H9 (cell line): ENCODE measurements at places on chromosomes 4 and X.

DNA sequence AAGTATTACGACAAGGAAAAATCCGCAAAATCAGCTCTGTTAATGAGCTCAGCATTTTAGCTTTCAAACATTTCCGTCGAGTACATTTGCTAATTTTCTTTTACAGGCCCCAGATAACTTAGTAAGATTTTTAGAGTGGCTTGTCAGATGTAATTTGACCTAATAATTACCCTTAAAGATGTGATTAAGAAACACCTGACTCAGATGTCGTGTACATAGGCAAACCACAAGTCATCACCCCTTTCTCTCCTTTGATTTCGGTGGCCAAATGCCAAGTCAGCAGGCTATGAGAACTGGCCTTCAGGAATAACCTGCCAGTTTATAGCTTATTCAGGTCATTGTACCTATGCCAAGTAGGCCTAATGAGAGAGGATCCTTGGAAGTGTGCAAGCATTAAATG lies 369.6 kb downstream of the PCDH7 start:
- no peak for DNase-seq

- DNase-seq: no peak
Observed at GRCh38 chrX:119015407-119016237, 41.2 kb downstream of the LONRF3 start.

DNA sequence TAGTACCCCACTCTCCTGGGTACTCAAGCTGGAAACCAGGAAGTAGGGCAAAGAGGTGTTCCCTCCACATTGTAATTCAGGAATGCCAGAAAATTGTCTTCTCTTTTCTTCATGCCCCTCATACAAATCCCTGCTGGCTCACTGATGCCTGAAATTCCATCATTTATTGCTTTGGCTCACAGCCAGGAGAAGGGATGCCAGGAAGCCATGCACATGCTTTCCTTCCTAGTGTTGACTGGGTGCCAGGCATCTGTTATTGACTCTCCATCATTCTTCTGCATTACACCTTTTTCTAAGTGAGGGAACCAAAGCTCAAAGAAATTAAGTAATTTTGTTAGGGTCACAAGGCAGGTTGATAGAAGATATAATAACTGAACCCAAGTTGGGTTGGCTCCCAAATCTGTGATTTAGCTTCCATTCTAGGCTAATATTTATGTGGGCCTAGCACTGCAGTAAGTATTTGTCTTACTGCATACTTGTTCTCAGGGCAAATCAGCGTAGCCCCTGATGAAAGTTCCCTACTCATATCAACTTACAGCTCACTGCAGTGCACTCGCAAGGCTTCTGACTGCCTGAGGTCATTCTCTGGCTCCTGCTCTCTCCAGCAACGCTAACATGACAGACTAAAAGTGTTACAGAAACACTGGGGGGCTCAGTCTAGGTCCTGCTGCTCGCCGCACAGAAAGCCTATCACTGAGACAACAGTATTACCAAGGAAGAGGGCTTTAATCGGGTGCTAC lies 89.0 kb downstream of the TRAPPC11 start:
- no peak for DNase-seq

DNA sequence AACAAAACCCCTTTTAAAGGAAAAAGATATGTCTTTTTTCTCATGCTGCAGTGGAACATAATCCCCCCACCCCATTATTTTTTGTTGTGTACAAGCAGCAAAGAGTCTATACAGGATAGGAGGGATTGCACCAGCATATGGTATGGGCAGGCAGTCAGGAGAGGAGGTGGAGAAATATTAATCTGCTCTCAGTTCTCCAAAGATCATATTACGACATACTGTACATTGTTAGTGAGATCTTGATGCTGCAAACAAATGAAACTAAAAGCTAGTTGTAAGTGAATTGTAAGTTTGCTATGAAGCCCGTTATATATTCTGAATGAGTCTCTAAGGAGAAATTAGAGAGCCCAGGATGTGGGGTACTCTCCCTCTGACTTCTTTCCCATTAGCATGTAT lies 75.3 kb downstream of the RAPGEF2 start:
- DNase-seq: no peak

DNA sequence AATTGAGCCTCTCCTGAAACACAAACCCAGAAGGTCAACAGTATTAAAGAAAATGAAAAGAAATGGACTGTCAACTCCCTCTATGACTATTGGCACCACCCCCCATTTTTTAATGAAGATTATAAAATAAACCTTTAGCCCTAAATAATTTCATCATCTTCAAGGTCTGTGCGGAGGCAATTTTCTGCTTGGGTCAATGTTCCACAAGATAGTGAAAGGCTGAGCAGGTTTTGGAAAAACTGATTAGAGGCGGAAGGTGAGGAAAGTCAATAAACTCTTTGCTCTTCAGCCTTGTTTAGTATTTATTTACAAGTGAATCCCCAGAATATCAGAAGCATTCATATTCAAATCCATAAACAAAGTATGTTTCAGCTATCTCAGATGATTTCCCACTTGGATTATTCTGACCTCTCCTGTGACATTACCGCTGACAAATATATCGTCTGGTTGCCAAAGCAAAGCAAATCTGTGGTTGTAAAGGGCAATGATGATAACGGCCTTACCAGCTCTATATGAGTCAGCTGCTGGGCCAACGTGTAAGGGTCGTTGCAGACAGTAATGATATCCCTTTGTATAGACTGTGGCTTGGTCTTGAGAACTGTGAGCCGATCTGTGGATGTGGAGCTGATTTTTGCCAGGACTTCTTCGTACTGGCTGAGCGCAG lies 24.0 kb downstream of the RASGEF1B start:
- DNase-seq: no peak

GRCh38 chrX:80537096-80537495 lies 116.8 kb downstream of the TENT5D start:
- no peak for DNase-seq
